ENCODE measurements at places on chromosomes 6 and 20.

- peak; percentile 4 for DNase-seq
Observed at GRCh38 chr6:101226677-101227135, 166.8 kb upstream of the GRIK2 start.

DNA sequence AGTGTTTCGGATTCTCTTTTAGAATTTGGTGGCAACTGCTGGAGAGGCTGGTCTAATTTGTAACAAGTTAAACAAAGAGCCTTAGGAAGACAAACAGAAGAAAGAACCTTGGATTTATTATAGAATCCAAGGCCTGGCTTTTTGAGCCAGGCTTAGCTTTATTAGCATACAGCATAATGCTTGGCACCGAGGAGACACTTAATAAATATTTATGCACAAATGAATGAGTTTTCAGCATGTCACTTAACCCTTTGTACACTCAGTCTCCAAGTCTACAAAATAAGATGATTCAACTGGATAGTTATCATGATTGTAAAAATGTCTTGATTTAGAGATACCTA lies 38.2 kb upstream of the AFDN start:
- no peak for DNase-seq

- no peak for DNase-seq
Observed at GRCh38 chr20:62566771-62567170, 75.5 kb upstream of the SLCO4A1 start.

GRCh38 chr6:33689148-33689494 lies 22.4 kb downstream of the UQCC2 start:
- no peak for DNase-seq

DNA sequence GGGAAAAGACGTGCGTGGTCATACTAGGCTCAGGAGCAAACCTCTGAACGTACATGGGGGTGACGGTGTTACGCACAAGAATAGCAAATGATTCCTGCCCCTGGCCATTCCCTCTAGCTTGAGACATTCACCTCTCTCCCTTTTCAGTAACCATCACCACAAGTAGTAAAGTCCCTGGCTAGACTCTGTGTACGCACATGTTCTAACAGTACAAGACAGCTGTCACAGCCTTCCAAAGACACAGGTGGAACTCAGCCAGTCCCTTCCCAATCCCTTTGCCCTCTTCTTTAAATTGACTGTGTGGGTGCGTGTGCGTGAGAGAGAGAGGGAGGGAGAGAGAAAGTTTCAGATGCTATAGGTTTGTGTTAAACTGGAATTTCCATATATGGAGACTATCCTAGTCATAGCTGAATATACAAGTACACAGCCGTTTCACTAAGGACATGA lies 67.3 kb downstream of the LY86 start:
- DNase-seq = no peak

GRCh38 chr6:82915666-82916065 lies 150.0 kb downstream of the UBE3D start:
- no peak for DNase-seq

DNA sequence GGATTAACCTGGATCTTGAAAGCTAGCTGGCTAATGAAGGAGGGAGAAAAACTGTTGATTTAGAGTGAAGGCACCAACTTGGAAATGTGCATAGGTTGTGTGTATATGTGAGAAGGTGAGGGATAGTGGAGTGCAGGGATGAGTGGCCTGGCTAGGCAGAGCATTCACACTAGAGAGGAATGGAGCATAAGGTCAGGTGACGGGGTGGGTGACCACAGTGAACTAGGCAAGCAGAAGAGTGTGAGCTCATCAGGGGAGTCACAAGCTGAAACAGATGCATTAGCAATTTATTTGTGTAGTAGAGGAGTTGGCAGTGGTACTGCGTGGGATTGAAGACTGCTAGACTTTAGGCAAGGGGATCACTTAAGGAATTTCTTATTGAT lies 10.5 kb downstream of the ANKRD66 start:
- DNase-seq = no peak

DNA sequence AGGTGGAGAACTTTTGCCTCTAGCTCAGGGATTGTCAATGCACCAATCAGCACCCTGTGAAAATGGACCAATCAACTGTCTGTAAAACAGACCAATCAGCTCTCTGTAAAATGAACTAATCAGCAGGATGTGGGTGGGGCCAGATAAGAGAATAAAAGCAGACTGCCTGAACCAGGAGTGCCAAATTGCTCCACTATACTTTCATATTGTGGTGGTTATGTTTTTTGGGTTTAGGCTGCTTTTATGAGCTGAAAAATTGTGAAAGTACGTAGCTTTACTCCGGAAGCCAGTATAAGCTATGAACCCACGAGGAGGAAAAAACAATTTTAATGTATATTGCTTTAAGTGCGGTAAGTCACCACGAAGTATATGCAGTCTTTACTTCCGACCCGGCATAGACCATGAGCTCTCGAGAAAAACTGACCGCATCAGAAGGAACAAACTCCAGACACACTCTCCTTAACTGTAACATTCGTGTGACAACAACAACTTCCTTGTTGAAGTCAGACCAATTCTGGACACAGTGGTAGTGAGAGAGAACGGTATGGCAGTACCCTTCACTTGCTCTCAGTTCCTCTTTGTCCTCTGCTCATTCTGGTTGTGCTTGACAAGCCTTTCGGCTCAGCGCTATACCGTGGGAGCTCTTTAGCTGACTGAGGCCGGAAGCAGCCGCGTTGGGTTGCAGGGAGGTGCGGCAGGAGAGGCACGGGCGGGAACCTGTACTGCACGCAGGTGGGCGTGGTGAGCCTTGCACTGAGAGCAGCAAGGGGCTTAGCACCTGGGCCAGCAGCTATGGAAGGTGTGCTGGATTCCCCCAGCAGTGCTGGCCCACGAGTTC lies 81.9 kb upstream of the E2F3 start:
- no peak for DNase-seq

- DNase-seq = no peak
Observed at GRCh38 chr20:62887152-62887859, 25.7 kb upstream of the TCFL5 start.

GRCh38 chr6:90218959-90219208 lies 77.8 kb downstream of the BACH2 start:
- peak; percentile 6 for DNase-seq

DNA sequence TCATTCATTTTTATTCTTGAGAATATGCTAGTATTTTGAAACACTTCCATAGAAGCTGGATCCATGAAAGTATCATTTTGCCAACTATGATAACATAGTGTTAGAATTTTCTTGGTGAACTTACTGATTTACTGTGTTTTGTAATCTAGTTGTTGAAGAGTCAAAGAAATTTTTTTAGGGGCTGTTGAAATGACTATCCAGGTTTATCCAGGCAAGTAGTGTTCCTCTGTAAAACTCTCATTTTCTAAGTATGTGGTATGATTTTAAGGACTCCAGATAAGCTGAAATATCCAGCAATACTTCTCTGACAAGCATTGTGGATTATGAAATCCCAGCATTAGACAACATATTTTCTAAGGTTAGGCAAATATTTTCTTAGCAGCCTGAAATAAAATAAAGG lies 95.9 kb downstream of the GRIK2 start:
- no peak for DNase-seq

DNA sequence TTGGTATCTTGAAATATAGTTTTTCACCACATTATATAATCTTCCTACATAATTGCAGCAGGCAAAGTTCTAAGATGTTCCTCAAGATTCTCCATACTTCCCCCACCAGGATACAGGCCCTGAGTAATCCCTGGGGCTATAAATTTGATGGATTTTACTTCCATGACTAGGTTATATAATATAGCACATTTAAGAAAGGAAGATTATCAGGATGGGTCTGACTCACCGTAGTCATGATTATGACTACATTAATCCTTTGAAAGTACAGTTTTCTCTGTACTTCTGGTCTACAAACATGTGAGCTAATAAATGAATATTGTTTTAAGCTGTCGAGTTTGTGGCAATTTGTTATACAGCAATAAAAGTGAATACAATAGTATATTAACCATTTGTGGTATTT lies 122.5 kb downstream of the MACROD2 start:
- DNase-seq = peak; percentile 65

DNA sequence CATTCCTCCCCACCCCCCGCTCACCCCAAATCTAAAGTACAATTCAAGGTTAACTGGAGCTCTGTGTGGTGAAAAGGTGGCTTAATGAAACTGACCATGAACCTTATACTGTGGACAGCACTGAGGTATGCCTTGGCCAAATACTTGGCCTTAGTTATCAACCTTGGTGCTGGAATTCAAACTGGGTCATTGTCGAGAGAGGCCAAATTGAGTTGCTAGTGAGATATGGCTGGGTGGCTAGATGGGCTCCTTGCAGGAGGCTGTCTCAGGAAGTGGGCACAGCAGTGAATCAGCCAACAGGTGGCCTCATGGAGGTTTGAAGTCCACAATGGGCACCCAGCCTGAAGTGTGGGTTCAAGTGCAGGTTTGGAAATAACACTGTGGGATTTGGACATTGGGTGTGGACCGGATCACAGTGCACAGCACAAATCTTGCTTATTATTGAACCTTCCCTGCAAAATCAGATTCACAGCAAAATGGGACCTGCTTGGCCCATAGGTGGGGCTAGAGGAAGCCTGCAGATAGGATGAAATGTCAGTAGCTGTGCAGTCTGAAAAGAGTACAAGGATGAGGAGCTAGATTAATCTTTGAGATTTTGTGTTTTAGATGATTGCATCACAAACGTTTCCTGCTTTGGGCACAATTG lies 5.6 kb upstream of the BTBD3 start:
- no peak for DNase-seq

GRCh38 chr6:125197795-125198269 lies 44.3 kb downstream of the TPD52L1 start:
- no peak for DNase-seq

DNA sequence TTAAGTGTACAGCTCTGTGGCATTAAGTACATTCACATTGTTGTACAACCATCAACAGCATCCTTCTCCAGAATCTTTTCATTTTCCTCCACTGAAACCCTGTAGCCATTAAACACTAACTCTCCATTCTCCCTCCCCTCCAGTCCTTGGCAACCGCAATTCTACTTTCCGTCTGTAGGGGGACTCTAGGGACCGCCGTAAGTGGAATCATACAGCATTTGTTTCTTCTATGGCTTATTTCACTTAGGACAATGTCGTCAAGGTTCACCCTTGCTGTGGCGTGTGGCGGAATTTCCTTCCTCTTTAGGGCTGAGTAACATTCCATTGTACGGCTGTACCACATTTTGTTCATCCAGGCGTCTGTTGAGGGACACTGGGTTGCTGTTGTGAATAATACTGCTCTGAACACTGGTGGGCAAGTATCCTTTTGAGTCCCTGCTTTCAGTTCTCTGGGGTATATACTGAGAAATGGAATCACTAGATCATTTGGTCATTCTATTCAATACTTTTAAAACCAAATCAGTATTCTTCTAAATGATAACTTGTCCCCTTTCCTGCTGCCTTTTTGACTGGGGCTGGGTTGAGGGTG lies 50.7 kb downstream of the PPP1R3G start:
- DNase-seq = no peak

DNA sequence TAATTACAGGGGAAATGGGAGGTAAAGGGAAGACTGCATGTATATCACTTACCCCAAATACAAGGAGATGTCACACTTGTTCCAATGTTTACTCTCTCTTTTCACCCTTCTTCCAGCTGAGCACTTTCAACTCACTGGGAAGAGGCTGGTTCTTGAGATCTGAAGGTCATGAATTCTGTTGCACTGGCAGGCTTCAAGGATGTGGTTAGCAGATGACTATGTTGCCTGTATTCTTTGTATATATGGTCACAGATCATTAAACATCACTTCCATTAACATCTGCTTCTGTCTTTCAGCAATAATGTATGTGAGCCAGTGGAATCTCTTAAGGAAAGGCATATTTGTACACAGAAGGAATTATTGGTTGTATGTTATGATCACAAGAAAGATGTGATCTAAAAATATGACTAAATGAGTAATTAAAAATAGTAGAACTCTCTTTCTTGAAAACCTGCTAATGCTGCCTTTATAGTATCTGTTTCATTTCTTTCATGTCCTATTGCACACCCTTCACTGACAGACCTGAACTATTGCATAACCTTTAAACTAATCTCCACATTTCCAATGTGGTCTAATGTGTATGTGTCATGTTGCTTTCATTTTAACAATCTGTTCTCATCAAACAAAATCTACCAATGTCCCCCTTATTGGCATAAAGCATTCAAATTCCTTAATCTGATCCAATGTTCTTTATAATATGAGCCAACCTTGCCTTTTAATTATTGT lies 131.4 kb upstream of the EPHA7 start:
- DNase-seq = no peak

GRCh38 chr6:111482188-111482958 lies 645 bp downstream of the REV3L start:
- no peak for DNase-seq

DNA sequence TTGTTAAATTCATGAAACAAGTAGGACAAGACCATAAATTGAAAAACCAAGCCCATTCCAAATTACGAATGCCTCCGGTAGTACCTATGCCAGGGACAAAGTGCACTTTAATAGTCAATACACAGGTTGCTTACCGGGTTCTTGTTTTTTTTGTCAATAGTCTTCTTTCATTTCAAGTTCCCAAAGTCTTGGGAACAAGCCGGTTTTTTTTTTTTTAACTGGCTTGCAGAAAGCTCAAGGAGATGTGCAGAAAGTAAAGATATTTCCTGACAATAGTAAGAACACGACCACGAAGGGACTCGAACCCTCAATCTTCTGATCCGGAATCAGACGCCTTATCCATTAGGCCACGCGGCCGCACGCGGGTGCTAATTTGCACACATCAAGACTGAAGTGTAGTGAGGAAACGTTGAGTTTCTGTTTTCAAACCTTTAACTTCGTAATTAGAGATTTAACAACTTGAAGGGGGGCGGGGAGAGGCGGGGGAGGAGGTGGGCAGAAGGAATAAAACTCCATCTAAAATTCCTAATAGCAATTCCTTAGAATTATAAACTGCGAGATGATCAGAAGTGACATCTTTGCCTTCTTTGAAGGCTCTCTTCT lies 181.0 kb downstream of the TRIM27 start:
- DNase-seq = peak; percentile 85

DNA sequence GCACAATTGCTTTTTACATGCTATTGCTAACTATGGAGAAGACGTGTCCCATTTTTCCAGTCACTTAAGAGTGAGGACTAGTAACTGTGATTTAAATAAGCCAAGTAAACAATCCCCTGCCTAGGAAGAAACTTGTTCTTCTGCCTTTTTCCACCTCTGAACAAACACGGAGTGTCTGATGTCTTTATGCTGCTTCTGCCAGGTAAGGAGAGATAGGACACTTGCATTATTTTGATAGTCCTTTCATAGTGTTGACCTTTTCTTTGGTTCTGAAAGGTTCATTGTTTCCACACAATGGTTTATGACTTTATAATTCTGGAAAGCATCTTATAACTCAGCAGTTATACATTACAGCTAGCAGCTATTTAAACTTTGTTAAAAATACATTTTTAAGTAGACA lies 8.4 kb downstream of the LRP11 start:
- DNase-seq = no peak

- DNase-seq = no peak
Observed at GRCh38 chr6:87049779-87050178, 45.1 kb downstream of the CGA start.

- no peak for DNase-seq
Observed at GRCh38 chr6:1328129-1328800, 16.4 kb downstream of the FOXQ1 start.

GRCh38 chr6:15656145-15656544 lies 6.7 kb downstream of the DTNBP1 start:
- DNase-seq = no peak
